ENCODE measurements at places on chromosomes 4 and X.
A peak's percentile ranks its signal among the peaks of the same experiment; 100 is the strongest.

- DNase-seq: no peak
These were observed 58.5 kb downstream of the PGRMC2 start for GRCh38 chr4:128228845-128229795.

- DNase-seq: no peak
These were observed 539.8 kb upstream of the SLIT2 start for GRCh38 chr4:19711871-19712270.

DNA sequence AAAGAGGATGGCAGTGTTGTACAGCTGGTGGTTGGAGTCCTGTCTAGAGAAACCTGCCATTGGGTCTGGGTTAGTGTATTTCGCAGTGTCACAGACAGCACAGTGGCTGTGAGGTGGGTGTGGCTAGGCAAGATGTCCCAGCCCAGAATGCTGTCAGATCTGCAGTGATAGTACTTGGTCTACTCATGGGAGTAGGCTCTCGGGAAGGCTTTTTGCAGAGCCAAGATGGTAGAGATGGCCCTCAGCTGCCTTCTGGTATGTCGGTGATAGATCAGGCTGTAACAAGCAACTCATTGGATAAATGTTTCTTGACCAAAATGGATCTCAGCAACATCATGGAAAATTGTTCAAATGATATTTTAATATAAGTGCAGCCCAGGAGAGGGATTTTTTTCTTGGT lies 84.3 kb upstream of the WDR1 start:
- DNase-seq: no peak

DNA sequence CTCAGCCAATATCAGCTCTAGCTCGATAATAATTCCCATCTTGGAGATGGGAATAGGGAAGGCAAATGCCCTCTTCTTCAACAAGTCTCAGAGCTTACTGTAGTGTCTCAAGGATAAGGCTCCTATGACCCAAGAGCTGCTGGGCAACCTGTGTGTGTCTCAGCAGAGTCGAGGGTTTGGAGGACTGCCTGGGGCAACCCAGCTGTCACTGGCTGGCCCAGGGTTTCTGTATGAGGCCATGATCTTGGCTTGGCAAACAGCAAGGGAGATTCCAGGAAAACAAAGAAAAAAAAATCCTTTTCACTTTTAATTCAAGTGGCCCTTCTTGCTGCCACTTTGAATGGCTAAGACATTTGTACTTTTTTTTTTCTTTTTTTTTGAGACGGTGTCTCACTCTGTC lies 34.4 kb downstream of the TMSB4X start:
- no peak for DNase-seq

DNA sequence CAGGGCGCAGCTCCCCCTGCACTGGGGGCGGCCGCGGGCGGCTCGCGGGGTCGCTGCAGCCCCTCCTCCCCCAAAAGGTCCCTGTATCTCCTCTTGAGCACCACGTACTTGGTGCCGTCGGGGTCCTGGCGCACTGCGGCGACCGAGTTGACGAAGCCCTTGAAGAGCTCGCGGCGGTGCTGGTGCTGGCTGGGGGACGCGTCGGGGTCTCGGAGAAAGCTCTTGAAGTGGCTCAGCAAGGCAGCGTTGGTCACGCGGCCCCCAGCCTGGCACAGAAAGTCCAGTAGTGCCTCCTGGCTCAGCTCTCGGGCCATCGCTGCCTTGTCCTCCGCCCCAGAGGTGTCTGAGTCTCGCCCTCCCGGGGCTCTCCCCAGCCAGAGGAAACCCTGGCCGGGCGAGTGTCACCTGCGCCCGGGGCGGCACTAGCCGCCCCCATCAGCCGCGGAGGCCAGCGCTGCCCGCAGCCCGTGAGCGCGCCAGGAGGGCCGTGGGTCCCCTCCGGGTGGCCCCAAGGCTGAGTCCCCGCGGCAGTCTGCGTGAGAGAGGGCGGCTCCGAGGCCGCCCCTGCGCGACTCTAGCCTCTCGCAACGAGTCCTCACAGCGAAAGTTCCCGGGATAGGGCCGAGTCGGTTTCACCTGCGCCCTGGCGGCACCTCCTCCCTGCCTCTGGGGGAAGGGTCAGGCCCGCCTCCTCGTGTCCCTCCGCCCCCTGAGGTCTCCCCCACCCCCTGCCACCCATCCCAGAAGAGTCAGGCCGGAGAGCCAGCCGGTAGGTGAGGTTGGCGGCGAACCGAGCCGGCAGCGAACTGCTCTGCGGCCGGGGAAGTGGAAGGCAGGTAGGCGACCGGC lies at the start of gene SOWAHB:
Gene SOWAHB, minus strand, starts transcription at position 609 of the 849 bp plus-strand sequence. Its CDS starts 295 bp downstream, at position 314.
- peak; percentile 61 for DNase-seq

DNA sequence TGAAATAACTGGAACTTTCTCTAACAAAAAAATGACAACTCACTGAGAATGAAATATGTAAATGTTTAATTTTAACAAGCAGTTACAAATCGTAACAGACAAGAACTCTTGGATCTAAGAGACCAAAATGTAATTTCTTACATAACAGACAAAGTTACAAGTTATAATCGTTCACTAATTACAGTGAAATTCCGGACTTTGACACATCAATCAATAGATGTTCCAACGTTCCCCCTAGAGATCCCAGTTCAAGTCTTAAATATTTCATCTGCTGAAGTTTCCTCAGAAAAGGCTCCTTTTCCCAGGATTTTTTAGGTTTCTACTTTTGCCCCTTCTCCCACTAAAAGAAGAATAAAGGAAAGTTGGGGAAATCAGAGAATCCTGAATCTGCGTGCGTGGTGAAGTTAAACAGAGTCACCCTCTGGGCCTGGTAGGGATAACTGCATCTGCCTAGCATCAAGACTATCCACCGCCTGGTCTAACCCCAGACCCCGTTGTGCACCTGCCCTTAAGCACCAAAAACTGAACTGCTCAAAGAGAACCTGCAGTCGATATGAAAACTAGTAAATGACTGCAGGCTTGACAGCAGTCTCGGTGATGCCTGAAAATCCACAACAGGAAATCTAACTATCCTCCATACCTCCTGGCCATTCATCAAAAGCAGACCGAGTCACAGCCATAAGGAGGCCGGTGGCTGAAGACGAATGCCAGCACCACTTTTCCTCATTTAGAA lies 2.3 kb downstream of the IRF2 start:
- no peak for DNase-seq

DNA sequence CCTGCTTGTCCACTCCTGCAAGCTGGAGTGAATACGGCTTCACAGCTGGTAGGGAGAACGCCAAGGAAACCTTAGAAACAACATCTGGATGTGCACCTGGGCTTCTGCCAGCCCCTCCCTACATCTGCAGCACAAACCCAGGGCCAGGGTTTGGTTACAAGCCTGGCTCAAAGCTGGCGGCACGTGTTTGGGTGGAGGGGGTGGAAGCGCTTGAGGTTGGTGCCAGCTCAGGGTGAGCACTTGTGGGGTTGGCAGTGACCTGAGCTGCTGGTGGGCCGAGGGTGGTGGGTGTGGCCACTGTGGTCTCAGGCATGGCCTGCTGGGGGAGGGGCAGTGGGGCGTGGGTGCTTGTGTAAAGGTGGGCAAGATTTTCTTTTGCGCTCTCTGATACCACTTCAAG lies 15.6 kb downstream of the ELF4 start:
- no peak for DNase-seq

DNA sequence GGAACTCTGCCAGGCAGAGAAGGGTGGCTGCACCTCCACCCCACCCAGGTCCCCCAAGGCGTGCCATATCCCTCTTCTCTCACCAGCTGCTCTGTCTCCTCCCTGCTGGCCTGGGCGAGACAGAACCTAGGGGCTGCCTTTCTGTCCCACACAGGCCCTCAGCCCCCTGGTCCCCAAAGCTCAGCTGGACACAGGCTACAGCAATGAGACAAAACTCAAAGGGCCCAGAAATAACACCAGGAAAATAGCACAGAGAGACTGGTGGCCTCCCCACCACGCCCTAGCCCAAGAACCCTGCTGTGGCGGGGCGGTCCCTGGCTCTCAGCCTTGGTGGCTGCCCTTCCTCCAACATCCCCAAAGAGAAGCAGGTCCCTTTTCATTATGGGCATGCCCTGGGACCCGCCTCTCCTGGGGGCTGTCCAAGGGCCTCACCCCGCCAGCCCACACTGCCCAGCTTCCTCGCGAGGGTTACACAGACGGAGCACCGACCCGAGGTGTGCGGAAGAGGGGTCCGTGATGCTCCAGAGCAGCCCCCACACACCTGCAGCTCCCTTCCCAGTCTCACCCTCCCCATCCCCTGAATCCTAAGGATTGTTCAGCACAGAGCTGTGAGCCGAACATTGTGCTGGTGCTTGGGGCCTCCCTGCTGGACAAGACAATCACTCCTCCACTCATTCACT lies 67.7 kb upstream of the HMX1 start:
- DNase-seq: no peak

DNA sequence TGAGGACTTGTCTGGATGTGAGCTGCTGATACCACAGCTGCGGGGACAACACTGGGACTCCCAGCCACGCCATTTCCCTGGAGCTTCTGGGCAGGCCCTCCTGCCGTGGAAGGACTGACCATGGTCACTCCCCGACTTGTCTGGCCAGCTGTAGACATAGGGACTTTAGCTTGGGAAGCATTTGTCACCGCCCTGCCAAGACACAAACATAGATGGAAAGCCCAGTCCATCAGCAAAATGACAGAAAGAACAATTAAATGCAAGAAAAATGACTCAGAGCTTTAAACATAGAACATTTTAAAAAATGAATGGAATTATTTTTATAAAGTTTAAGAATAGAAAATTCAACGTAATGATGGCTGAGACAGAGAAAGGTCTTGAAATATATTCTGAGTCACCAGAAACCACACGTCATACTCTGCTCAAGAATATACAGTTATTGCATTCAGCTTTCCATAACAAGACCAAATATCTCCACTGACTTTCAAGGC lies 107.6 kb upstream of the CBR4 start:
- DNase-seq: no peak

- no peak for DNase-seq
These were observed 75.9 kb downstream of the CLNK start for GRCh38 chr4:10608501-10609219.

GRCh38 chr4:76546759-76547742 lies 112.0 kb downstream of the SHROOM3 start:
- DNase-seq: no peak

DNA sequence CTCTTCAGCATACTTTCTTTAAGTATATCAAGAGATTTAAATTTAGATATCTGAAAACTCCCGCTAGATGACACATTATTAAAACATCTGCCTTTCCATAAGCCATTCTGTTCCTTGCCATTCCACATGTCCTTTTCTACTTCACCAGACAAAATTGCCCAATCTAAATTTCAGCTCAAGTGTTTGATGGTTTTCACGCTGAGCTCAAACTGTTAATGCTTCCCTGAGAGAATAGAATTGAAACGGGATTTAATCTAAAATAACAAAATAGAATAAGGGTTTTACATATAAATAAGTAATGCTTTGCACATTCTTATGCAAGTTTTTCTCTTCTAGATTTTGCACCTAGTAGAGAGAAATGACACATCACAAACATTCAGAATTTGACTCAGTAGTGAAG lies 764.5 kb upstream of the TENM3 start:
- DNase-seq: no peak

DNA sequence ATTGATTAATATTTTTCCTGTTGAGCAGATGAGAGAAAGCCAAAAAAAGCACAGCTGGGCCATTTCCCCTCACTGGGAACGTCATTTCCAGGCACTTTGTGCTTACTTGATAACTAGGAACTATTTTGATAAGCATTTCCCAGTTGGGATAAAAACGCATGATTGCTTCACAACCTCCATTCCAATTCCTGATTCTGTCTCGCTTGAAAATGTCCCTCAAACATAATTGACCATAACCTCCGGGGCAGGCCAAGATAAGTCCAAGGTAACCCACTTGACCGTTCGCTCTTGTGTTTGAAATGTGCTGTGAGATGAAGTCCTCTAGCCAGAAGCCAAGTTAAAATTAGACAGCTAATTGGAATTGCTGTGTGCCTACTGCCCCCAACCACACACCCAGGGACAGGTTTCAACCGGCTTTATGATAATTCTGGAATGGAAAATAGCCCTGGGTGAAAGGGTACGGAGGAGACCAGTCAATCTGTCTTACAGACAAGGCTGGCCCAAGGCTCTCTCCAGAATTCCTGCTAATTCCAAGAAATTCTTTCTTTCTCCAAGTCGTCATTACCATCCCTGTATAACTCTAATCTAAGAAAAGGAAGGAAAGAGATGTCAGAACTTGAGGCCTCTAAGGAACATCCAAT lies 137.1 kb downstream of the MID1 start:
- DNase-seq: no peak

GRCh38 chr4:1309261-1310010 lies 19.7 kb downstream of the MAEA start:
- peak; percentile 78 for DNase-seq

GRCh38 chr4:128737098-128737513 lies 72.4 kb upstream of the JADE1 start:
- DNase-seq: no peak

DNA sequence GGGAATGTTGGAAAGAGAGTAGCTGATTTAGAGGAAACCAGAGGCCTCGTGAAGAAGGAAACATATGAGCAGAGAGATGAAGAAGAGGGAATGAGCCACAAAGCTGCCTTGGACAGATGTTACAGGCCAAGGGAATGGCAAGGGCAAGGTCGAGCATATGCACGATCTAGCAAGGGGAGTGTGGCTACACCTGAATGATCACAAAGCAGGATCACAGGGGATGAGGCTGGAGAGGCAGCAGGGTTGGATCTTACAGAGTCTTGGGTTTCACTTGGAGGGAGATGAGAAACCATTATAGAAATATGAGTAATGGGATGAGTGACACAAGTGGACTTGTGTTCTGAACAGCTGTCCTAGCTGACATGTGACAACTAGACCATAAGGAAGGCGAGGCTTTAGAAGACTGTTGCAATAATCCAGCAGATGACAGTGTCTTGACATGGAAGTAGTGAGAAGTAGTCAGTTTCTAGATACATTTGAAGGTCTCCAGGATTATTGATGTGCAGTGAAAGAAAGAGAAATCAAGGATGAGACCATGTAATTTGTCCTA lies 58.7 kb downstream of the RASGEF1B start:
- DNase-seq: no peak

- no peak for DNase-seq
These were observed 29.0 kb downstream of the TMEM165 start for GRCh38 chr4:55424791-55425190.

- DNase-seq: no peak
These were observed 36.3 kb downstream of the RPS6KA3 start for GRCh38 chrX:20230406-20230805.

- DNase-seq: no peak
These were observed 79.0 kb downstream of the PDGFRA start for GRCh38 chr4:54308110-54308509.

GRCh38 chr4:10758906-10759305 lies 74.3 kb upstream of the CLNK start:
- DNase-seq: no peak

DNA sequence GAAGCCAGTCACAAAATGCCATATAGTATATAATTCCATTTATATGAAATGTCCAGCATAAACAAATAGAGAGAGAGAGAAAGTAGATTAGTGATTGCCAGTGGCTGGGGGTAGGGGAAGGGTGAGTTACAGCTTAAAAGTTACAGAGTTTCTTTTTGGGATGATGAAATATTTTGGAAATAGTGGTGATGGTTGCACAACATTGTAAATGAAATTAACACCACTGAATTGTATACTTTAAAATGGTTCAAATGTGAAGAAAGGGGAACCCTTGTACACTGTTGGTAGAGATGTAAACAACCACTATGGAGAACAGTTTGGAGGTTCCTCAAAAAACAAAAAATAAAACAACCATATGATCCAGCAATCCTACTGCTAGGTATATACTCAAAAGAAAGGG lies 131.2 kb upstream of the GPC4 start:
- no peak for DNase-seq

Data from activated CD8-positive, alpha-beta memory T cell treated with anti-CD3 and anti-CD28 coated beads, Interleukin-2, amount 50 U/mL, for 48 hours (primary cell).